ENCODE measurements at places on chromosomes 7 and 10.
A peak's percentile ranks its signal among the peaks of the same experiment; 100 is the strongest.

- DNase-seq: no peak
Measured at GRCh38 chr7:10355816-10356215, 617.9 kb upstream of the PHF14 start.

GRCh38 chr10:107616463-107617410, 452.2 kb upstream of the SORCS1 start:
- no peak for DNase-seq

DNA sequence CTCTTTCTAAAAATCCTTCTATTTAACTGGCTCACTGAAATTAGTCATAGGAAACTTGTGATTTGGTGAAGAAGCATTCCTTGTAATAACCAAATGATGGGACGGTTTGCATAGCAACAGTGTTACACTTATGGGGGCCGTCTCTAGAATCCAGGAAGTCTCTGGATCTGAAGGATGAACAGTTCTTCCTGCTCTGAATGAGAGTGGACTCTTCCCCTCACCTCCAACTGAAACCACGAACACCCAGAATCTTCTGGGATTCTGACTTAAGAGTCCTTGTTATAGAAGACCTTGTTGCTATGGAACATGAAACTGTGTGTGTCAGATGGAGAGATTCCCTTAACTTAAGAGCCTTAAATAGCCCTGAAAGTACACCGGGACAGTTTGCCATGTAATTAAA, 23.2 kb downstream of the NOLC1 start:
- no peak for DNase-seq

DNA sequence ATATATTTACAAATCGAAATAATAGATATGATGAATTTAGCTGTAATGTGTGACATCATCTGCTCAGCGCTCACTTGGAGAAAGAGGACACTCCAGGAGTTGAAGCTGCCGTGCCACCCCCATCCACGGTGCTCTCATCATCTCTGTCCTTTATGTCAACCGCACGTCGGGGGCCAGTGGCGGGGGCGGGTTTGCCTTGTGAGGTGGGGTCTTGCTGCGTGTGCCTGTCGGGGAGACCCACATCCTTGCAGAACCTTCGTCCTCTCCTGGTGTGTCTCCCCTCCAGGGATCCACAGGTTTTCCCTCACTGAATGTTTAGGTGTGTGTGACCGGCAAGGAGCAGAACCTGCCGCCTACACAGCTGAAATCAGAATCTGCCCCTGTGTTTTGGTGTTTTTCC, 71.6 kb downstream of the INPP5A start:
- no peak for DNase-seq

- no peak for DNase-seq
Measured at GRCh38 chr10:103960103-103960502, 6.8 kb upstream of the SLK start.

DNA sequence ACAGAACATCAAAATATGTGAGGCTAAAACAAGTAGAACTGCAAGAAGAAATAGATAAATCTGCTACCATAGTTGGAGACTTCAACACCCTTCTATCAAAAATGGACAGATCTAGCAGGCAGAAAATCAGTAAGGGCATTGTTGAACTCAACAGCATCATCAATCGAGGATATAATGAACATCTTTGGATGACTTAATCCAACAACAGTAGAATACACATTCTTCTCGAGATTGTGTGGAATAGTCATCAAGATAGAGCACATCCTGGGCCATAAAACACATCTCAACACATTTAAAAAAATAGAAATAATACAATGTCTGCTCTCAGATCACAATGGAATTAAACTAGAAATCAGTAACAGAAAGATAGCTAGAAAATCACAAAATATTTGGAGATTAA, 9.9 kb downstream of the IGFBP1 start:
- no peak for DNase-seq

GRCh38 chr7:99739699-99740572, 4.9 kb upstream of the CYP3A7 start:
- no peak for DNase-seq

GRCh38 chr7:24718977-24719491, 38.2 kb downstream of the GSDME start:
- DNase-seq: no peak

DNA sequence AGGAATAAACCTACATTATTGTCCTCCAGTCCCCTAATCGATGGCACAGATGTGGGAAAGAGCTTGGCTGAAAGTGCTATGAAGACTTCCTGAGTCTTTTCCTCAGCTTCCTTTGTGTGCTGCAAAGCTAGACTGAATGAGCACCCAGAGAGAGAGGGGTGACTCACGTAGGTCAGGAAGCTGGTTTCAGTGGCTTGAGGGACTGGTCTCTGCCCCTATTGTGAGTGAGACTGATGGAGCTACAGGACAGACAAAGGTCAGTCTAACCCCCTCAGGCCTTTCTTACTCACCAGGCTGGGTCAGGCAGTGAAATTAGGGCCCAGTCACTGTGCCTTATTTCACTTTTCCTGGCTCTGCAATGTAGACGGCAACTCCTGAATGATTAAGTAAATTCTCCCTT, 171.1 kb upstream of the GRB10 start:
- no peak for DNase-seq

DNA sequence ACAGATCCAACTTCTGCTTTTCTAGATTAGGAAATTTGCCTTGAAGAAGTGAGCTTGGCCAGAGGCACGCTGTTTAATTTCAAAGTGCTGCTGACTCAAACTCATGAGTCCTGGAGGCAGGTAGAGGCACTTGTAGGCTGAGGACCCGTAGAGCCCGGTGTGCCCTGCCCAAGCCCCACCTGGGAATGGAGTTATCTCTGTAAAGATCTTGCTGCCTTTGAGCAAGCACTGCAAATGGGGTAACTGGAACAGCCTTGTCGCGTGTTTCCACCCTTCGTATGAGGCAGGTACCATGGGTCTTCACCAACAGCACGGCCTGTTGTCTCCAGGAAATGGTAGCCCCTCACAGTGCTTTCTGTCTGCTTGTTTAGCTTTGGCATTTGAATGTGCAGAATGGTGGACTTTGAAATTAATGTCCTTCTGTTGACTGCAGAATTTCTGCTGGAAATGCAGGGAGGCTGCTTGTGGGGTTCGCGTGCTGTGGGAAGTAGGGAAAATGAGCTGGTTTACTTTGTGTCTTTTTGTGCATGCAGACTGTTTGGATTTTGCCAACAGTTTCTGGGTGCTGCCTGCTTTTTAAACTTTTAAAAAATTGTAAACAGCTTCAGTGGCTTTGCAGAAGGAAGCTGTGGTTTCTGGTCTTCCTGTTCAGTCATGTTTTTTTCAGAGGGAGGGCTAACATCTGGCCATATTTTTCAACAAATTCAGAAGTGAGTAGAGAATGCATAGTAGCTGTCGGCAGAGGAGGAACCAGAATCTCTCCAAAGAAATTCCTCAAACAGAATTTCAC, 27.2 kb downstream of the CCM2 start:
- no peak for DNase-seq

DNA sequence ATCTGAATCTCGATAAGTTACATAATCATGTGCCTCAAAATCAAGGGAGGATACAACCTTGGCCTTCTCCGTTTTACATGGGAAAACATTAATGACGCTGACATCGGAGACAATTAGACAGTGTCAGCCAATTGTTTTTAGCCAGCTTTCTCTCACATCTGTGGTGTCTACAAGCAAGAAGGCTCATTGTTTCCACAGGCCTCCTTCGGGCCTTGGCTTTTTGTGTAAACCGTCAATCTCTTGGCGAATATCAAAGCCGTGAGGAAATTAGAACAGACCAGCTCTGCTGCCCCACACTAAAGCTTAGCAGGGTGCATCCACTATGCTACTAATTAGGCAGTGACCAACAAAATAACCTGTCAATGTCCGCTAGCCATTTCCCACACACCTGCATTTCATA, 43.2 kb downstream of the VAX1 start:
- DNase-seq: no peak

- DNase-seq: no peak
Measured at GRCh38 chr7:23696916-23697441, 13.0 kb upstream of the STK31 start.

DNA sequence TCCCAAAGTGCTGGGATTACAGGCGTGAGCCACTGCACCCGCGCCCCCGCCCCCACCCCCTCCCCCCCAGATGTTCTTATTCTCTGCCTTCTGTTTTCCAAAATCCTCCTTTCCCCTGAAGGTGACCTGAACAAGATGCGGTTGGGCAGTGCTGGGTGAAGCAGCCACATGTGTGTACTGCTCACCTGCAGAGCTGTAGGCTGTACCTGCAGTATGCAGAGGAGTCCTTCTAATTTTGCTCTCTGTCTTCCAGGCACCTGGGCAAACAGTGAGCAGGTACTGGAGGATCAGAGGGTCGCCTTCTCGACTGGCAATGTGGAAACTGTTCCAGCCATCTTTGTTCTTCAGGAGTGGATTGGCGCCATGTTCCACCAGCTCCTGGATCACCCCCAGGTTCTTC, 2.1 kb downstream of the ANKRD16 start:
- DNase-seq: no peak

DNA sequence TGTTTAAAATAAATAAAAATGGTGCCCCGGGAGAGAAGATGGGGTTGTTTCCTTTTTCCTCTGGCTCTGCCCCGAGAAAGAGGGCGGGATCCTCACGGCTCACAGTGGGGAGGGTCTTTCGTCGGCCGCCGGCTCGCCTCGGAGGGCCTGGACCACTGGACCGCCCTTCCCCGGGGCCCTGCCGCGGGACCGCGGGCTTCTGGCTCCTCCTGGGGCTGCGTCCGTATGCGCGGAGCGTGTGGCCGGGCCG, 3.5 kb upstream of the IGF2BP3 start:
- DNase-seq: no peak

DNA sequence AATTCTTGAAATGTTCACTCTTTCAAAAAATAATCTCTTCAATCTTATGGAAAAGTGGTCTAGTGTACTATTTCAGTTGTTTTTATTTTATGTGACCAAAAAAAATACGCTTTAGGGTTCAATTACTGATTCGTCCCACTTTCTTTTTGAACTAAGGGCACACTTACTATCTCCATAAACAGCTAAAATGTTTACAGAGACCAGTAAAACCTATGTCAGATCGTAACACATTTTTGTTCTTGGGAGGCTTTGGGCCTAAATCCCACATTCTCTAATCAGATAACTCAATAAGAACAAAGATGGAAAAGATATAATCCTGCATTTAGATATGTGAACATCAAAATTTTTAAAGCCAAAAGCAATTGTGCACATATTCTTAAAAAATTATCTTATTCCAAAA, 29.8 kb upstream of the EPC1 start:
- no peak for DNase-seq

GRCh38 chr10:47384148-47384921, at the start of gene ZNF488:
Gene ZNF488, minus strand, starts transcription at chr10:47384293. Its CDS starts 15,464 bp downstream, at chr10:47368829.
- DNase-seq: peak; percentile 30

- no peak for DNase-seq
Measured at GRCh38 chr7:47738563-47739166, 156.8 kb upstream of the TNS3 start.

DNA sequence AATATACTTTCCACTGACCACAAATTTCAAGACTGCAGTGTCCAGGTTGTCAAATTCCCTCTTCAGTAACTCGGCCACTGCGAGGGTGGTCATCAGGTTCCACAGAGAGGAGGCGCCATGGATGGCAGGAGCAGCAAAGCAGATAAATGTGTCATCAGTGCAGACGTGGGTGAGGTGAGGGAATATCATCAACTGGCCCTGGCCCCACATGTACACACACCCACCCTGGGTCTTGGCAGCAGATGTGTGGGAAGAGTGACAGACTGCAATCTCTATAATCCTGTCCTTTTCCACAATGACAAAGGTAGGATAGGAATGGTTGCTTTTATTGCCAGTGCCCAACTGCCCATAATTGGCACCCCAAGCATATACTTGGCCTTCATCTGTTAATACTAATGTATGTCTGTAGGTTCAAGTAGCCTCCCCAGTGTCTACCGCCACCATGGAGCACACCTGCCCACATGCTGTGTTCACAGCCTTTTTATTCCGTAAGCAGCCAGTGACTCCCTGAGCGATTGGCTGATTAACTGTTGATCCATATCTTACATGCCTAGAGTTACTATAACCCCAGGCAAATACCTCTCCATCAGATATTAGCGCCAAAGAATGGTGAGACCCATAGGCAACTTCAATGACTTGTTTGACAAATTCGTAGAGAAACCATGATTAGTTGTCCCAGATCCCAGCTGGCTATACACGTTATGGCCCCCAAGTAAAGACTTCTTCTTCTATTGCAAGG, 16.3 kb upstream of the LIPM start:
- no peak for DNase-seq

GRCh38 chr10:67045404-67045803, 119.6 kb downstream of the LRRTM3 start:
- DNase-seq: no peak

- DNase-seq: no peak
Measured at GRCh38 chr10:130160775-130161174, 24.6 kb downstream of the GLRX3 start.

- no peak for DNase-seq
Measured at GRCh38 chr7:34073676-34074075, 168.3 kb downstream of the BMPER start.

GRCh38 chr7:17255926-17256325, 42.5 kb upstream of the AHR start:
- no peak for DNase-seq

DNA sequence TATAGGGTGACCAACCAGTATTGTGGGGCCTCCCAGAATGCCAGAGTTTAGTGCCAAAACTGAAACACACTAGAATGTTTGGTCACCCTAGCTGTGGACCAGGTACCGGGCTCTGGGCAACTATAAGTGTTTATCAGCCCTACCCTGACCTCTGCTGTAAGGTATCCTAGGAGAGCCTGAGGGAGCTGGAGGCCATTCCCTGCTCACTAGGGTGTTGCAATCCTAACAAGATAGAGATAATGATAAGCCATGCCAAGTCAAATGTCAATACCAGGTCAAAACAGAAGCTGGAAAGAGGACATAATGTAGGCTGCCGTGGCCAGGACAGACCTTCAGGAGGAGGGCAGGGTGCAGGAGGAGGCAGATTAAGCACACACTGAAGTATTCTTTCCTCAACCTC, 151.8 kb downstream of the KCNMA1 start:
- DNase-seq: no peak

DNA sequence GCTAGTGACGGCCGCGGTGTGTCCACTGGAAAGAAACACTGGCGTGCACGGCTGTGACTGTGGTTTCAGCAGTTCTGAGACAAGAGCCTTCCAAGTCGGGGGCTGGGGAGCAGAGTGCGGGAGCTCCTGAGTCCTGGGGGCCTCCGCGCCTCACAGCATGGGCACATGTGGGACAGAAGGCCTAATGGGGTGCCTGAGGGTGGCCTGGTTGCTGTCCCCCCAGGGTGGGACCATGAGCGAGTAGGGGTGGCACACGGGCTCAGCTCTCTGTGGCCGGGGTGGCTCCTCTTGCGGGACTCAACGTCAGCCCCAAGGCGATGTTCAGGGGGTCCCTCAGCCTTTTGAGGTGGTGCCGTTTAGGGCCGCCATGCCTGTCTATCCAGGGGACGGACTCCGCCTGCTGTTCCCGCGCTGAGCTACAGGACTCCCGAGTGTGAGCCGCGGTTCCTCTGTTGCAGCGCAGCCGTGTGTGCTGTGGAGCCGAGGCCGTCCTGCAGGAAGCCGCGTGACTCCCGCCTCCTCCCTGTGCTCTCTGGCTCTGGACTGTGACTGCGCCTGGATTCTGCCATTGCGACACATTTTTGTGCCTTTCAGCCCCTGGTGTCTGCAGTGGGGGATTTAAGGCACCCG, 23.5 kb upstream of the CHST12 start:
- no peak for DNase-seq

GRCh38 chr10:61617586-61617985, 45.1 kb upstream of the CABCOCO1 start:
- DNase-seq: no peak

Data from stimulated activated CD8-positive, alpha-beta memory T cell treated with anti-CD3 and anti-CD28 coated beads, Interleukin-15, amount 100 ng/mL, for 4 hours (primary cell).